ENCODE measurements at places on chromosomes 1 and 21.

DNA sequence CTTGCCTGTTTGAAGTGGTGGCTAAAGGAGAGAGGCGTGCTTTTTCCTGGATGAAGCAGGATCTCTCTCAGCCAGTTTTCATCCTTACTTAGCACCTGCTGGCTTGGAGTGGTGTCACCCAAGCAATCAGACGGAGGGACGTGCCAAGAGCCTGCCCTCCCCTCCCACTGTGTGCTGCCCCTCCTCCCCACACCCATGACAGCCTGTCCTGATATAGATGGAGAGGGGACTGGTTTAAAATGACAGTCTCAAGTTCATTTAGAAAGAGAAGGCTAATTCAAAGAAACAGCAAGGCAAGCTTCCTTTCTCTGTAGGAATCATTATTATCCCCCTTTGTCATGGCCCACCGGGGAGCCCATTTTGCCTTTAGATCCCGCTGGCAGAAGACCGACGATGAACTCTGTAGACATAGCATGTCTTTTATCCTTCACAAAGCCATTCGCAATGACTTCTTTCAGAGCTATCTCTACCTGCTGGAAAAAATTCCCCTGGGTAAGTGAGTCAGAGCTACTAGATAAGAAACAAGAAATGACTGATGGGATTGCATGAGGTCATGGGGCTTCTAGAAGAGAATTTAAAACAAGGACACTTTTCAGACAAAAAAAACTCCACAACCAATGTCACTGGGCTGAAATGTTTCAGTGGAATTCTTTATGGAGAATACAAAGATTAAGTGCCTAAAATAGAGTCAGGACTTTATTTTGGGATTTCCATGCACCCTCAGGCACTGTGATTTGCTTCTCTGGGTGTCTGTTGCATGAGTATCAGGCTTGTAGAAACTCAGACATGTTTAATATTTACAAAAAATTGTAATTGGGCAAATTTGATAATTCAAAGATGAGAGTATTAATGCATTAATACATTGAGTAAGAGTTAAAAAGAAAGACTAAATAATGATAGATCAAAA lies at the start of gene NTMT2:
Gene NTMT2, plus strand, starts transcription at position 190 of the 907 bp plus-strand sequence. Its CDS starts 149 bp downstream, at position 339.
- DNase-seq = no peak

GRCh38 chr1:56135069-56135863 lies 444.1 kb downstream of the PLPP3 start:
- DNase-seq = no peak

DNA sequence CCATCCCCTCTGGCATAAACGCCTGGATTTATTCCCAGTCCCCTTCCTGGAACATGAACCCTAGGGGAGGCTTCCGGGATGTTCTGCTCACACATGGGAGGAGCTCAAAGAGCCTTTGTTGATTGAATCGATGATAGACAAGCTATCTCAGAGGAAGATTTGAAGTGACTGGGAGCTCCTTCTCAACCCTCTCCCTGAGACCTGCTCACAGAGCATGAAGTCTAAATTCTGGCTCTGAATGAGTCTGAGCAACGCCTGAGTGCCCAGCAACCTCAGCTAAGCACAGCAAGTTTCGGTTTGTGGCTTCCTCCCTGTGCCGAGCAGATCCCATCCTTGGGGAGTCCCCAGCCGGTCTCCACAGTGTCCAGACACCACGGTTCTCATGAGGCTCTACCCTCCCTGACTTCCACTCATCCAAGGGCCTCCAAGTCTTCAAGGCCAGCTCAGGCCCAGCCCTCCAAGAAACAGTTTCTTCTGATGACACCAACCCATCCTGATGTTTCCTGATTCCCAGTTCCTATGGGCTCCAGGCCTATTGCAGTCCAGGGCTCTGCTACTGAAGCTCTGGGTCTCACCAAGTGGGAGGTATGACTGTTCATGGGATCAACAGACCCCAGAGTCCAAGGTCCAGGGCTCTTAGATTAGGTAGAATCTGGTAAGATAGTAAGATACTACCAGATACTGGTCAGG lies 190.8 kb downstream of the DYRK1A start:
- no peak for DNase-seq

GRCh38 chr1:219278288-219278687 lies 104.6 kb downstream of the LYPLAL1 start:
- DNase-seq = no peak

- DNase-seq = no peak
Observed at GRCh38 chr1:14946684-14947238, 206.8 kb upstream of the TMEM51 start.

GRCh38 chr1:86416343-86416742 lies 7.6 kb upstream of the CLCA2 start:
- DNase-seq = no peak

DNA sequence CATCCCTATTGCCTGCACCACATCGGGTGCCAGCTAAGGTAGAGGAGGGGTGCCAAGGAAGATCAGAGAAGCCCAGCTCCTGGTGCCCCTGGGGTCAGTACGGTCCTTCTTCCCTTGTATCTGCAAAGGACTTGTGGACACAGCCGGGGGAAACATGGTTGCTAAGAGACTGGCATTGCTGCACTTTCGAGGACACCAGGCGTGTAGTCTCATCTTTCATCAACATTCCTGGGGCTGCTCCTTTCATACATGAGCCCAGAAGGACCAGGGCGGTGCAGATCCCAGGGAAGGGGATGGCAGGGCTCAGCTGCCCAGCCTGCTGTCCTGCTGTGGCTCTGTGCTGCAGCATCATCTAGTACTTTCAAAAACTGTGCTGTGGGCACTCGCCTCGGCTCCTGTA lies 61.0 kb downstream of the RUNX1 start:
- DNase-seq = no peak

DNA sequence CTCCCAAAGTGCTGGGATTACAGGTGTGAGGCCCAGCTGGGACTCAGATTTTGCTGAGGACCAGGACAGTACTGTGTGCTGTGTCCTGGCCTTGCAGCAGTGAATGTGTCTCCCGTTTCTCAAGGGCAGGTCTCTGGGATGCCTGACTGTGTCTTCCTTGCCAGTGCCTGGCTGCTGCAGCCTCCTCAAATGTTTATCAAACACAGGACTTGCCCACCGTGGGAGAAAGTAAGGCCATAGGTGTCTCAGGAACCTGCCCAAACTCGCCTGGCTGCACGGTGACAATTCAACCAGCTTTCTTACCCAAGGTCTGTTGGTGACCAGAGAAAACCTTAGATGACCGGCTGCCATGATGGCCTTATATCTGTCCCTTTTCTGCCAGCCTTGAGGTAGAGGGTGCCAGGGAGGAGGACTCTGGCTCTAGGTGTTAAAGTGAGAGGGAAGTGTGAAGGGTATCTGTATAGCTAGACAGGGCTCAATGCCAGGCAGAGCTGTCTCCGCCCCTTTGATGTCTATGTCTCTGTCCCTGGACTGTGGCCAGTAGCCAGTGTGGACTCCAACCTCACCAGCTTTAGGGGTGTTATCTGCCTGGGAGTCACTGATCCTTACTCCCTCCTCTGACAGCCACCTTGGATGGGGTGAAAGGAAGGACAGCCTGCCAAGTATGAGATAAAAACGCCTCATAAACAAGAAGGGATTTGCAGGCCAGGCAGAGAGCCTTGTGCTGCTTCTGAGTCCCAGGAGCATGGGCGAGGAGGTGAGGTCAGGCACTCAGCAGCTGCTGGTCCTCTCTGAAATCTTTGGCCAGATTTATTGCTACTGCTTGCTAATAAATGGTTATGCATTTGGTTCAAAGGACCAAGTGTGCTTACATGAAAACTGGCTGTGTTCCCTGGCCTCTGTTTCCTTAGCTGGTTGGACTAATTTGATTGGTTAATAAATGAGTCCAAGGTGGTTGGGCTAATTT lies 22.3 kb downstream of the IL6R start:
- peak; percentile 22 for DNase-seq
